H1 (cell line): ENCODE measurements at places on chromosomes 3 and 15. TPM values are rescaled to one million over a fixed set of nuclear protein-coding genes. Genes with fewer than 3 reads are reported as not detected.

DNA sequence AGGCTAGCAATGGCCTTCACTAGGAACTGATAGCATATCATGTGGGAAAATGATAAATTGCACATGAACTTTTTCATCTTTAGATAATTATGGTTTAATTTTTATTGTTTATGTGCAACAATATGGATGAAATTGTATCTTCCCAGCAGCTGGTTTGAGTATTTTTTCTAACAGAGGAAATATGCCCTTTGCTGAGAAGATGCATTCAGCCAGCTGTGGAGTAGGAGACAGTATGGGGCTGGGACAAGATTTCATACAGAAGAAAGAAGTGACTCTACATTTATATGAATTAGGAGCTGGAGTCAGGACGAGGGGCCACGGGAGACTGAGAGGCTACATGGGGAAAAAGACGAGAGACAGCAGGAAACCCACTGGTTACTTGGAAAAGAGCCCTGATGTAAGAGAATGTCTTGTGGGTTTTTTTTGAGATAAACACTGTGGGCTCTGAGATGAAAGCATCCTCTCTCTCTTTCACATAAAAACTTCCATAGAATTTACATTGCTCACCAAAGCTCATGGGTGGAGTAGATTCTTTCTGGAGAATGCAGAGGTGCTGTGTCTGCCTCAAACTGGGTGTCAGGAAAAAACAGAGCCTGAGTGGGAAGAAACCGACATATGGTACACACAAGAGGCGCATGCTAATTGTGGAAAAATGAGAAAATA lies 115.2 kb upstream of the PDZRN3 start:
- no peak for DNase-seq

- no peak for DNase-seq
Measured at GRCh38 chr3:46953234-46954010, 23.1 kb downstream of the CCDC12 start.

DNA sequence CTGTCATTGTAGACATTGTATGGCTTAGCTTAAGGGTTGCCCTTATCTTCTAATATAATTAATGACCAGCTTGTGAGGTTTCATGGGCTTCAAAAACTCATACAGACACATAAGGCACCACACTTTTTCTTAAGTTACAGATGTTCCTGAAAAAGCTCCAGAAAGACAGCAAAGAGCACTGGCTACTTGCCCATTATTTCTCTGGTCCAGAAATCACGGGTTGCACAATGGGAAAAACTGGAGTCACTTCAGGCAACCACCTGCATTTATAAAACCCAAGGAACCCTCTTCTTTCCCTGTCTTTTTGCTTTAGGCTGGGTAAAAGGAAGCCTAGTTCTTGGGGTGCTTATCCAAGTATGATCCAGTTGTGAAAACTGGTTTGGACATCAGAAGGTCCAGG lies 2.3 kb upstream of the COL6A6 start:
- DNase-seq = no peak

ALDH1A2 gene
- 0.24 and 0.31 TPM in 2 replicates for total RNA-seq

CHRNA7 gene
- 7.5 and 9.1 TPM in 2 replicates for total RNA-seq

- DNase-seq = no peak
Measured at GRCh38 chr3:12467746-12468145, 16.5 kb upstream of the TSEN2 start.

SORD gene
- 75.8 TPM in 2 replicates for total RNA-seq

- no peak for DNase-seq
Measured at GRCh38 chr3:145900056-145900829, 260.7 kb downstream of the PLOD2 start.

ARPP21 gene
- not detected in 2 replicates for total RNA-seq

DNA sequence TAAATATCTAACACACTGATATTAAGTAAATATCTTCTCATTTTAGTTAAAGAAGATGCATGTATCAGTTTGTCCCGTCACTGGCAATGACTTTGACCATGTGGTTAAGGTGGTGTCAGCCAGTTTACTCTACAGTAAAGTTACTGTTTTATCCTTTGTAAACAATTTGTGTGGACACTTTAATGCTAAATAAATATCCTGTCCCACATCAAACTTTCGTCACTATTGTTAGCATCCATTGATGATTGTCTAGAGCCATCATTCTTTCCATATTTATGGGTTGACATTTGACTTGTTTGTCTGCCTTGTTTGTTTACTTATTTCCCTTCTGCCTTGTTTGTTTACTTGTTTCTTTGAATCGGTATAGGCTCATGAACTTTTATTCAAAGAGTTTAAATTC lies 11.0 kb upstream of the GPD1L start:
- no peak for DNase-seq
